Naive thymus-derived CD4-positive, alpha-beta T cell (primary cell): ENCODE measurements at places on chromosomes 5 and 9. TPM values are rescaled to one million over a fixed set of nuclear protein-coding genes. Genes with fewer than 3 reads are reported as not detected.

The ADAMTS16 gene
- not detected for polyA plus RNA-seq

The IL7R gene
- polyA plus RNA-seq, result 965 TPM

The ENTREP1 gene
- not detected for polyA plus RNA-seq

The ANKRD31 gene
- polyA plus RNA-seq, result 0.37 TPM

The CDH10 gene
- not detected for polyA plus RNA-seq

The TSSK1B gene
- polyA plus RNA-seq, result not detected

The ENG gene
- 6.4 TPM for polyA plus RNA-seq

The CSNK1G3 gene
- polyA plus RNA-seq, result 25.6 TPM

The EGFLAM gene
- polyA plus RNA-seq, result not detected

The NTNG2 gene
- polyA plus RNA-seq, result 1.6 TPM

The ANKRD33B gene
- 0.20 TPM for polyA plus RNA-seq

The FBP2 gene
- not detected for polyA plus RNA-seq

The RANBP6 gene
- 21.0 TPM for polyA plus RNA-seq

The LCN1 gene
- not detected for polyA plus RNA-seq

The DIPK1B gene
- polyA plus RNA-seq, result 0.11 TPM

The TIFAB gene
- polyA plus RNA-seq, result not detected

The REEP2 gene
- not detected for polyA plus RNA-seq

The DMRT3 gene
- polyA plus RNA-seq, result not detected

The TLR4 gene
- polyA plus RNA-seq, result not detected

The KCNV2 gene
- not detected for polyA plus RNA-seq

The PIP5KL1 gene
- 0.17 TPM for polyA plus RNA-seq

The SPINK4 gene
- not detected for polyA plus RNA-seq

The TRAF1 gene
- polyA plus RNA-seq, result 6.6 TPM

The PCDHA12 gene
- not detected for polyA plus RNA-seq

The NACC2 gene
- polyA plus RNA-seq, result 0.92 TPM

The OR4F3 gene
- polyA plus RNA-seq, result not detected

The PCDHGB4 gene
- not detected for polyA plus RNA-seq

The SLC25A2 gene
- polyA plus RNA-seq, result 0.34 TPM

The SH3TC2 gene
- polyA plus RNA-seq, result not detected

The SV2C gene
- not detected for polyA plus RNA-seq

The HAVCR2 gene
- 4.7 TPM for polyA plus RNA-seq

The PCDHA13 gene
- not detected for polyA plus RNA-seq

The ENTPD8 gene
- polyA plus RNA-seq, result not detected

The GLRA1 gene
- not detected for polyA plus RNA-seq

The CNTRL gene
- polyA plus RNA-seq, result 26.3 TPM

The GDA gene
- not detected for polyA plus RNA-seq

The SRD5A1 gene
- polyA plus RNA-seq, result 2.9 TPM

The IL4 gene
- polyA plus RNA-seq, result not detected
